ENCODE measurements at places on chromosomes 3 and 15. TPM values are rescaled to one million over a fixed set of nuclear protein-coding genes. Genes with fewer than 3 reads are reported as not detected.

TF gene
- total RNA-seq = 0.03 TPM

CYP1A2 gene
- total RNA-seq = not detected

MESP1 gene
- total RNA-seq = 0.71 TPM

SCG5 gene
- 0.37 TPM for total RNA-seq

POLQ gene
- 12.4 TPM for total RNA-seq

IQCF5 gene
- total RNA-seq = not detected

CD96 gene
- not detected for total RNA-seq

CLDN18 gene
- not detected for total RNA-seq

TGM4 gene
- not detected for total RNA-seq

DPPA4 gene
- total RNA-seq = not detected

CCDC32 gene
- 19.6 TPM for total RNA-seq

TLR9 gene
- total RNA-seq = not detected

PCOLCE2 gene
- 6.2 TPM for total RNA-seq

A4GNT gene
- total RNA-seq = not detected

PLEKHO2 gene
- total RNA-seq = 6.4 TPM

CGNL1 gene
- total RNA-seq = 0.36 TPM

SPTBN5 gene
- total RNA-seq = 1.6 TPM

CHST13 gene
- total RNA-seq = 0.05 TPM

BTBD1 gene
- 111 TPM for total RNA-seq

CBLB gene
- total RNA-seq = 3.8 TPM

CACNA2D2 gene
- 0.42 TPM for total RNA-seq

SLC6A20 gene
- 8.3 TPM for total RNA-seq

FBXW12 gene
- total RNA-seq = not detected

PLCH1 gene
- total RNA-seq = 1.9 TPM

PIK3CB gene
- 10.3 TPM for total RNA-seq

GP9 gene
- not detected for total RNA-seq

CACNA1D gene
- total RNA-seq = 17.1 TPM

CD86 gene
- total RNA-seq = not detected

SOX14 gene
- total RNA-seq = not detected

Data from HT-29 (cell line).